Heart left ventricle (tissue), 16 donors: ENCODE measurements at places on chromosomes 4 and X. TPM values are rescaled to one million over a fixed set of nuclear protein-coding genes. Genes with fewer than 3 reads are reported as not detected.

- DNase-seq, result no peak
Observed at GRCh38 chr4:2251795-2252529, 9.9 kb downstream of the MXD4 start.

Gene CCDC149
- total RNA-seq, result 14.7 TPM

Gene HHIP
- total RNA-seq, result not detected

Gene GRIA2
- total RNA-seq, result not detected

Gene FAT1
- total RNA-seq, result 91.3 TPM

Gene GABRE
- total RNA-seq, result 42.3 TPM

Gene ASMT
- not detected for total RNA-seq
